ENCODE measurements at places on chromosomes 13 and 19.

- no peak for DNase-seq
Observed at GRCh38 chr19:15220833-15221232, 11.4 kb downstream of the EPHX3 start.

GRCh38 chr19:46766569-46767317 is 20.5 kb upstream of the STRN4 start:
- DNase-seq = peak; percentile 82

GRCh38 chr19:30453743-30454142 is 81.6 kb downstream of the ZNF536 start:
- no peak for DNase-seq

- peak; percentile 81 for DNase-seq
Observed at GRCh38 chr19:28170066-28170465, 1042.9 kb downstream of the UQCRFS1 start.

DNA sequence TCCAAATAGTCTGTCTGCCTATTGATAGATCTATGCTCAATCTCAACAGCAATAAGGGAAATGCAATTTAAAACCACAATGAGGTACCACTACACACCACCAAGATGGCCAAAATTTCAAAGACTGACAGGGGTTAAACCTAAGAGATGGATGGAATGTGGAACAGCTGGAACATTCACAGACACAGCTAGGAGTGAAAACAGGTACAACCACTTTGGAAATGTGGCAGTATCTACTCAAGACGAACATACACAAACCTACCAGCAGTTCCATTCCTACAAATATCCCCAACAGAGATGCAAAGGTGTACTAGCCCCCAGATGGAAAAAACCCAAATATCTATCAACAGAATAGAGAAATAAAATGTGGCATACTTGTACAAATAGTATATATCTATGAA is 86.4 kb downstream of the TSC22D1 start:
- no peak for DNase-seq

DNA sequence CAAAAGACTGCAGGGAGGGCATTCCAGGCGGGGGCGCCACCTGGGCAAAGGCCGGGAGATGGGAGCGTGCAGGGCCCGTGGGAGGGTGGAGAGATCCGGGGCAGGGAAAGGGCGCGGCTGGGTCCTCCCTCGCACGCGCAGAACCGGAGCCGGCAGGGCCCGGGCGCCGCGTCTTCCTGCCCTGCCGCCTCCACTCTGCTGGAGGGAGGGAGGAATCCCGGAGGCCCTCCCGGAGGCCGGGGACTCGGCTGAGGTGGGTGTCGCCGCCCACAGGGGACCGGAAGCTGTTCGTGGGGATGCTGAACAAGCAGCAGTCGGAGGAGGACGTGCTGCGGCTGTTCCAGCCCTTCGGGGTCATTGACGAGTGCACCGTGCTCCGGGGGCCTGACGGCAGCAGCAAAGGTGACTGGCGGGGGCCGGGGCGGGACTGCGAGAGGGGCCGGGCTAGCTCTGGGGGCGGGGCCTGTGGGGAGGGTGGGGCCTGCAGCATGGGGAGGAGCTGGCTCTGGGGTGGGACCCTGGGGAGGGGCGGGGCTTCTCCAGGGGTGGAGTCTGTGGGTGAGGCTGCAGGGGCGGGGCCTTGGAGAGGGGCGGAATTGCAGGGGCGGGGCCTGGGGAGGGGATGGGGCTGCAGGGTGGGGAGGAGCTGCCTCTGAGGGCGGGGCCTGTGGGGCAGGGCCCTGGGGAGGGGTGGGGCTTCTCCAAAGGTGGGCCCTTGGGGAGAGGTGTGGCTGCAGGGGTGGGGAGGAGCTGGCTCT is 51.3 kb downstream of the CELF5 start:
- DNase-seq = peak; percentile 91

- DNase-seq = no peak
Observed at GRCh38 chr13:98958443-98958794, 19.4 kb downstream of the DOCK9 start.

- no peak for DNase-seq
Observed at GRCh38 chr13:90201202-90201601, 1146.3 kb upstream of the MIR17HG start.

DNA sequence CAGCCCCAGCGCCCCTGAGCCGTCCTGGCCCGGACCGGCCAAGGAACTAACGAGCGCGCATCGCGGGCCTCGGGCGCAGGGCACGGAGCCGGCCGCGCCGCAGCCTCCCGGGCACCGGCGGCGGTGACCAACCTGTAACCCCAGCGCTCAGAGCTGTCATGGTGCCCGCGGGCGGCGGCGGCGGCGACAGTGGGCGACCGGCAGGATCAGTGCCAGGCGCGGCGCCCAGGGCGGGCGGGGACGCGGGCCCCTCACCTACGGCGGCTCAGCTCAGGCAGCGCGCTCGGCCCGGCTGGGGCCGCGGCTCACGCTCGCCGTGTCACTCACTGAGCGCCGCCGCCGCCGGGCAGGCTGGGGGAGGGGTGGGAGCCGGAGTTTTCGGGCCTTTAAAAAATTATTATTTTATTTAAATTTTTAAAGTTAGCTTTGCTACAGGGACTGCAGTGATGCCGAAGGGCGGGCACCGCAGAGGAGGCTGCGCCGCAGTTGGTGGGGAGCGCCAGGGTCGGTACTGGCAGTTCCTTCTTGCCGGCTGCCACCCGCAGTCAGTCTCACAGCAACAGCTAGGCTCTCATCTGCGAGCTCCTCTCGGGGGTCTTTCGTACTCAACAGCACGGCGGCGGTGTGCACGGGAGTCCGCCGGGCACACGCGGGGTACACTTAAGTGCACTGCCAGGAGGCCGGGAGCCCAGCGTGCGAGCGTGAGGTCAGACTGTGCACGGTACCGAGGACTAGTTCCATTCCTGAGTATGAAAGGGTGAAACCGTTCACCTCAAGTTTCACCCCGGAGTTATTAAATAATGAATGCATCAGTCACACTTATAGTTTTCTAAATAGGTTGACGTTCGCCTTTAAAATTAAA is at the start of gene NALCN:
TSS of gene NALCN (minus strand) at position 328 of the 862 bp plus-strand sequence. CDS start 17,382 bp downstream, outside the sequence.
- peak; percentile 64 for DNase-seq

DNA sequence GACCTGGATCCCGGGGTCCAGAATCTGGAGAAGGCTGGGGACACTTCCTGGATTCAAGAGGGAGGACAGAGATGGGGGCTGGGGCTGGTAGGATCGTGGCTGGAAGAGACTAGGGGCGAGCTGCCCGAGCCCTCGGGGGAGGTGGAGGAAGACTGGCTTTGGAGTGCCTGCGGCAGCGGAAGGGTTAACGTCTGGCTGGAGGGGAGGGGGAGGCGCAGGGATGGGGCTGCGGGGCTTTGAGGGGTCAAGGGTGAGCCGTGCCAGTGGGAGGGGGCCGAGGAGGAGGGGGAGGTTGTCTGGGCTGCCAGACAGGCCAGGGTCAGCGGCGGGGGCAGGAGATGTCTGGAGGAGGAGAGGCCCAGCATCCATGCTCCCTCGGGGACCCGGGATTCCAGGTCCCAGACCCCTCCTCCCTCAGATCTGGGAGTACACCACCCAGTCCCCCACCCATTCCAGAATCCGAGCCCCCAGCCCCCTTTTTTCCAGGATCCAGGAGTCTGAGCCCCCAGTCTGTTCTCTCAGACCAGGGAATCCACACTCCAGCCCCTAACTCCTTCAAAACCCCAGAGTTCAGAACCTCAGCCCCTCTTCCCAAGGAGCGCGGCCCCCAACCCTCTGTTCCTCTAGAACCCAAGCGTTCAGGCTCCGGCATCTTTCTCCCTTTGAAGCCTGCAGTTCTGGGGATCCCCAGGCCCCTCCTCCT is 3.2 kb upstream of the SPACA6 start:
- peak; percentile 46 for DNase-seq

- DNase-seq = no peak
Observed at GRCh38 chr19:35404879-35405622, 34.2 kb downstream of the GPR42 start.

DNA sequence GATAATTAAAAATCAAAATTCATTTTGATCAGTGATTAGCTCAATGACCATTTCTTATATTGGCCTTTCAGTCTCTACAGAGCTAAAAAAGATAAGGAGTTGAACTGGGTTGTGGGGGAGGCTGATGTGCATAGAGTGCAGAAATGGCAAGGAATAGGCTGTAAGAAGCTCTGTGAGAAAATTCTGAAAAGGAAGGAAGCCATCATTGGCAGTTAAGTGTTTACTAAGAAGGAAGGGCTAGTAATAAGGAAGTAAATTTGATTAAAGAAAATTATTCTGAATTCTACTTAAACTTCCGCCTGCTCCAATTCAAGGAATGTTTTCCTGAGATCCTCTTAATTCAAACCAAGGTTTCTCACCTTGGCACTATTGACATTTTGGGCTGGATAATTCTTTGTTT is 187.5 kb downstream of the MZT1 start:
- DNase-seq = no peak

- no peak for DNase-seq
Observed at GRCh38 chr13:32850316-32851052, 165.7 kb upstream of the KL start.

Data from NCI-H82 (cell line).